ENCODE measurements at places on chromosomes 5 and 9.
A peak's percentile ranks its signal among the peaks of the same experiment; 100 is the strongest.

- no peak for DNase-seq
Measured at GRCh38 chr9:136981588-136982231, 1.1 kb upstream of the LCNL1 start.

- no peak for DNase-seq
Measured at GRCh38 chr5:172548981-172549687, 91.9 kb upstream of the NEURL1B start.

GRCh38 chr9:108933231-108933717, 650 bp downstream of the ELP1 start:
- no peak for DNase-seq

DNA sequence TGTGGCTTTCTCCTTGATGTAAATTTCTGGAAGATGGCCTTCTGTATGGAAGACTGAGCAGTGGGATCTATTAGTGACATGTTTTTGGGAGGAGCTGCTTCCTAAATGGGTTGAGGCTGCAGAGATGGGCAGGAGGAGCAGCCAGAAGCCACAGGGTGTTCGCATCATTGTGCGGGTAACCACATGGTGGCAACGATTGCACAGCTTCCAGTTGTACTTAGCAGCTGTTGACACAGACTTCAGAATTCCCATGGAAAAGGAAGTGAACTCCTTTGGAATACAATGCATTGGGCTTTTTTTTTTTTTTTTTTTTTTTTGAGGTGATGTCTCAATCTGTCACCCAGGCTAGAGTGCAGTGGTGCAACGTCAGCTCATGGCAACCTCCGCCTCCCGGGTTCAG, 297.3 kb downstream of the NR3C1 start:
- DNase-seq, result no peak

GRCh38 chr9:91395553-91396471, 27.8 kb downstream of the NFIL3 start:
- no peak for DNase-seq

- DNase-seq, result no peak
Measured at GRCh38 chr5:88552426-88552825, 283.8 kb upstream of the TMEM161B start.

- peak; percentile 87 for DNase-seq
Measured at GRCh38 chr5:141691867-141692532, 10.0 kb upstream of the ARAP3 start.

- no peak for DNase-seq
Measured at GRCh38 chr5:112906637-112907036, 15.4 kb downstream of the REEP5 start.

- DNase-seq, result no peak
Measured at GRCh38 chr9:120368799-120369198, 211.2 kb downstream of the CDK5RAP2 start.

DNA sequence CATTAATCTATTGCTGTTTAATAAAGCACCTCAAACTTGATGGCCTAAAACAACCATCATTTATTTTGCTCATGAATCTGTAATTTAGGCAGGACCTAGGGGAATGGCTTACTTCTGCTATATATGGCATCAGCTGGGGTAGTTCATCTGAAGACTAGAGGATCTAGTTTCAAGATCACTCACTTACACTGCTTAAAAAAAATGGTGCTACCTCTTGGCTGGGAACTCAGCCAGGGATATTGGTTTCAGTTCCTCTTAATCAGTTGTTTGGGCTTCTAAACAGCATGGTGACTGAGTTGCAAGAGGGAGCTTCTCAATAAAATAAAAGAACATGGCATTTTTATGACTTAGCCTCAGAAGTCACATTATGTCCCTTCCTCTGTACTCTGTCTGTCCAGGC, 142.0 kb downstream of the FAM114A2 start:
- no peak for DNase-seq

GRCh38 chr5:40278881-40279280, 400.8 kb upstream of the PTGER4 start:
- no peak for DNase-seq

GRCh38 chr5:32654427-32654826, 56.7 kb upstream of the NPR3 start:
- no peak for DNase-seq

GRCh38 chr5:74155501-74155900, 485.0 kb downstream of the ENC1 start:
- no peak for DNase-seq

- no peak for DNase-seq
Measured at GRCh38 chr9:114236391-114237138, 81.2 kb downstream of the COL27A1 start.

GRCh38 chr9:103789686-103790085, 304.4 kb upstream of the SMC2 start:
- no peak for DNase-seq

GRCh38 chr5:106675687-106676086, 995.0 kb downstream of the EFNA5 start:
- no peak for DNase-seq

GRCh38 chr5:10352430-10353240, 860 bp upstream of the MARCHF6 start:
- DNase-seq, result no peak

GRCh38 chr9:31023847-31024246, 1360.6 kb upstream of the ACO1 start:
- no peak for DNase-seq

DNA sequence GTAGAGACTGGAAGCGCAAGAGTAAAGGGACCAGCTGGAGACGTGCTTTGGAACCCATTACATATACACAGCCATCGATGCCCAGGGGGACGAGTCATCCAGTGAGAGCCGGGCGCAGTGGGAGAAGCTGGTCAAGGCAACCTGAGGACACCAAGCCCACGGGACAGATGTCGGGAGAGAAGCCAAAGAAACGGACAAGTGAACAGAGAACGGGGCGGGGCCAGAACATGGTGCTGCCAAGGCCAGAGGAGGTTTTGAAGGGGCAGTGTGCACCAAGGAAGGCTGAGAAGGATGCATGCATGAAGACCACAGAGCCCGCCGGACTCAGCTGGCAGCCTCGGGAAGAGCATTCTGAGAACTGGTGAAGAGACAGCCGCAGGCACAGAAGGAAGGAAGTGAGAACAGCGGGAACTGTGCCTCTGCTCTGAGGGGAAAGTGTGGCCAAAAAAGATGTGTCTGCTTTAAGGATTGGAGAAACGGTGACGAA, 20.3 kb downstream of the CAMSAP1 start:
- DNase-seq, result no peak

DNA sequence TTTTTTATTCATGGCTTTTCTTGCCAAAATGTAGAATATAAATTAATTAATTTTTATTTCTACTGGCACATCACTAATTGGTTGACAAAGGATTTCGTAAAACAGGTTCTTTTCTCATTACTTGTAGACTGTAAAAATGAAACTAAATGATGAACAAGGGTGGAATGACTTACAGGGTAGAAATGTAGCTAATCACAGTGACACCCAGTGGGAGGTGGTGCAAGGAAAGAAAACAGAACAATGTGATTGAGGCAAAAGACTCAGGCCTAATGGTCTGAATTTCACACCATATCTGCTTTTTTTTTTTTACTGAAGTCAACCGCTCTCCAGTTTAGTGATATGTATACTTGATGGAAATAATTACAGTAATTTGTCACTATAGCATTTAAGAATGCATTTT, 28.9 kb downstream of the GABRG2 start:
- no peak for DNase-seq

DNA sequence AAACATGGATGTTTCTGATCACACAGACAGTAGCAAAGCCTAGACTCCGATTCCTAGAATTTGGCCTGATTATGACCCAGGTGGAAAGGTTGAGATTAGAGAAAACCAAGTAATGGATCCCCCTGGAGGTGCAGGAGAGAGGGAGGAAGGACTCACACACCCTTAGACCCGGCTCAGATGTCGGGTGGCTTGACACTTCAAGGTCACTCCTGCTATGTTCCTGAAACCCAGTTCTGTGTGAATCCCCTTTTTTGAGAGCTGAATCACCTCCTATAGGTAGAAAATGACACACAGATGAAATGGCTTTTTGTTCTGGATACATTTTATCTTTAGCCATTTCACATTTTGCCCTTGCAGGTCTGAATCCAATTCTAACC, 192.8 kb downstream of the ARRDC3 start:
- DNase-seq, result no peak

- DNase-seq, result no peak
Measured at GRCh38 chr5:129858131-129858675, 46.1 kb upstream of the CHSY3 start.

Measured in stimulated activated CD4-positive, alpha-beta T cell treated with anti-CD3 and anti-CD28 coated beads, TNF-alpha, amount 100 ng/mL, for 1 hour (primary cell).